Left renal cortex interstitium (tissue), 4 donors: ENCODE measurements at places on chromosomes 5 and 9.

GRCh38 chr9:93598647-93599241 lies 22.4 kb downstream of the PHF2 start:
- DNase-seq, result no peak

DNA sequence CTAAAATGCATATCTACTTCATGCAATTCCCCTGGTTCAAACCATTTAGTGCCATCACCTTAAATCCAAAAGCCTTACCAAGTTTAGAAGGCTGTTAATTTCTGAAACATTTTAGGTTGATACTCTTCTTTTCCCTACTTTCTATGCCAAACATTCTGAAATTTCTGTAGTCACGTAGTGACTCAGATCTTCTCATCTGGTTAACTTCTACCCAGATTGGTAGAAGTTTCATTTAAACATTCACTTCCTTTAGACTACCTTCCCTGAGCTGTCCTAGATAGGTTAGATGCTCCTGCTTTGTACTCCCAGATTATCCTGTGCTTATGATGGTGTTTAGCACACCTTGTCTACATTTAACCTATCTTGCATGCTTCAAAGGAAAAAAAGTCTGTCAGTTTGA lies 9.9 kb downstream of the RAD50 start:
- DNase-seq, result no peak

GRCh38 chr9:104374711-104375110 lies 129.4 kb upstream of the OR13F1 start:
- DNase-seq, result no peak

DNA sequence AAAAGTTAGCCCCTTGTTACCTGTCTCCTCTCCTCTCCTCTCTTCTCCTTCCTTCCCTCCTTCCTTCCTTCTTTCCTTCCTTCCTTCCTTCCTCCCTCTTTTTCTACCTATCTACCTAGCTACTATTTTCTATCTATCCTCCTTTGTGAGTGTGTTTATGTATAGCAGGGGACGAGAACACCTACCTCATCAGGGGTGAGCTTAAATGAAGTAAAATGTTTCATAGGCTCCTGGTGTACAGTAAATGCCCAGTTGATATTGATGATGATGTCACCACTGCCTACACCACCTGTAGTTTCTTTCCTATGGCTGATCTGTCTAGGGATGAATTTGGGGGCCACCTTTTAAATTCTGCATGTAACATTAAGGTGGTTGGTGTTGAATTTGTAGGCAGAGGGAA lies 4.3 kb downstream of the SPIN1 start:
- no peak for DNase-seq

- no peak for DNase-seq
These were observed 43.0 kb upstream of the DPYSL3 start for GRCh38 chr5:147552897-147553296.

- DNase-seq, result no peak
These were observed 58.5 kb downstream of the MLANA start for GRCh38 chr9:5949103-5949699.

DNA sequence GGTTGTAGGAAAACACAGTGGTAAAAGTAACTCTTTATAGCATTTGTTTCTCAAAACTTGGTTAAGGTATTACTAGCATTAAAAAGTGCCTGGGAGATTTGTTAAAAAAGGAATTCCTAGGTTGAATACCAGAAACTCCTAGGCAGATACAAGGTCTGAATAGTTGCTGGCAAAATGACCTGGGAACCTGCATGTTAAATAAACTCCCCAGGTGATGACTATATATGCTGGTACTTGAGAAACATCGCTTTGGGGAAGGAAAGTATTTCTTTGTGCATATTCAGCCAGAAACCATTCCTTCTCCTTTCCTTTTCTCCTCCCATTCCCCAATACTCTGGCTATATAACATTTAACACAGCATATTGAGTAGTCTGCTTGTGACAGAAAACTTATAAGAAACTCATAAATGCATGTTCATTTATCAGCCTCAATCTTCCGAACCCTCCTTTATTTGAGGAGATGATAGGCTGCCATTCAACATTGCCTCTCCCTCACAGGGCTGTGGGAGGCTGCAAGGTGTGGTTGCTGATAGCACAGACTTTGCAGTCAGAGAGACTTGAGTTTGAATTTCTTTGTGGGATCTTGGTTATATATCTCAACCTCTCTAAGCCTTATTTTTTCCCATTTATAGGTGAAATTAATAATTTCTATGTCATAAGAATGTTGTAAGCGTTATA lies 28.7 kb downstream of the PCSK1 start:
- no peak for DNase-seq

- DNase-seq, result no peak
These were observed 237.5 kb downstream of the TRIM32 start for GRCh38 chr9:116924462-116925110.

GRCh38 chr5:7869474-7870136 lies 657 bp downstream of the MTRR start:
- DNase-seq, result no peak

GRCh38 chr5:143569213-143569701 lies 165.8 kb upstream of the NR3C1 start:
- no peak for DNase-seq

DNA sequence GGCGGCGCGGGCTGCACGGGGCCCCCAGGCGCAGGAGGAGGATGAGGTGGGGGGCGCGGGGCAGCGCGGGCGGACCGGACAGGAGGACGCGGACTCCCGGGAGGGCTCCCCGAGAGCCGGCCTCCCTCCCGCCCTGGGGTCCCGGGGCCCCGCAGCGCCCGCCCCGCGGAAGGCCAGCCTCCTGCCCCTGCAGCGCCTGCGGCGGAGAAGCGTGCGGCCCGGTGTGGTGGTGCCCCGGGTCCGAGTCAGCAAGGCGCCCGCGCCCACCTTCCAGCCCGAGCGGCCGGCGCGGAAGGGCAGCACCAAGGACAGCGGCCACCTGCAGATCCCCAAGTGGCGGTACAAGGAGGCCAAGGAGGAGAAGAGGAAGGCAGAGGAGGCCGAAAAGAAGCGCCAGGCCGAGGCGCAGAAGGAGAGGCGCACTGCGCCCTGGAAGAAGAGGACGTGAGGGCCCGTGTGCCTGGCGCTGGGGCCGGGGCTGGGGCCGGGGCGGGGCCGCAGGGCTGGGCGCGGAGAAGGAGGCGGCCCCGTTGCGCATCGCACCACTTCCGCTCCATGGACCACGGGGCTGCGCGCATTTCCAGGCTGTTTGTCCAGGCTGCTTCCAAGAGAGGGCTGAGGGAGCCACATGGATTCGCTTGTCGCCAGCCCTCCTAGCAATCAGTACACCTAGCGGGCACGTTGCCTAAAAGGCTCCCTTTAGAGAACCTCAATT lies 86.0 kb downstream of the ANKRD33B start:
- DNase-seq, result peak; percentile 29

DNA sequence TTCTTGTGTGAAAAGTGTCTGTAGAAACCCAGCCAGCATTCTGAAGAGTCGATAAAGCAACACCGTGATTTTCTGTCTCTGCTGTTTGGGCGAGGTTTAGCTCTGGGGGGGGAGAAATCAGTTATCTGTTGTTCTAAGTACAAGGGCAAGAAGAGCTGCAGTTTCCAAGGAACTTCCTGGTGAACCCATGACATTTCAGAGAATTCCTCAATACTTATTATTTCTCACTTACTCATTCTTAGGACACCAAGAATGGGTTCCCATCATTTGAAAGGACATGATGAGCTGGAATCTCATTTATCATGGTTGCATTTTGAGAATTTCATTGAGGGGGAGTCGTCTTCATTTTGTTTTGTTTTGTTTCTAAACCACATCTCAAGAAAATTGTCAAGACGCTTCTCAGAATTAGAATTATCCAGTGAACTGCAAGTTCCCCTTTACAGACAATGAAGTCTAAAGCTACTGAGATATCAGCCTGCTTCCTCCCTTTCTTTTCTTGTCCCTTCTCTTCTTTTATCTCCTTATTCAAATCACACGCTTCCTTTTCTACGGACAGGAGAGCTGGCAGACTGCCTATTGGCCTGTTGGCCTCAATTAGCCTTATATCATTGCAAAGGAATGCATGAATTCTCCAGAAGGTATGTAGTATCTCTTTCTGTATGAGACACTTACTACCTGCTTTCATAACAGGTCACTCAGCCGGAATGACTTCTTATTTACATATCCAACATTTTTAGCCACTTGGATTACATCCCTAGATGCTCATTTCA lies 53.7 kb downstream of the ZNF462 start:
- DNase-seq, result no peak

DNA sequence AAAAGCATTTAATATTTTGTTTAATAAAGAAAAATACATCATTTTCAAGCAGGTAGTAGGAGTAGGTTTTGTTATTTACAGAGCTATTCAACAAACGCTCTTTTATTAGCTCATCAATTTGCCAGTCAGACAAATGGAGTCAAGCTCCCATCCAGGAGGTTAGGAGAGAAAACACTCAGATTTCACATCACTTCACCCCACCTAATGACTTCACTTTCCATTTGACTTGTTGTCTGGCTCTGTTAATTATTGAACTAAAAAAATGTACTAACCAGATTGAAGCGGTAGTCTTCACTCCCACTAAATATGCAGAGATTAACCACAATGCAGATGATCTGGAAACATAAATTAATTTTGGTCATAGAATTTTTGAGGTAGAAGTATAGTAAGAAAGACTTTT lies 193.6 kb upstream of the VCAN start:
- no peak for DNase-seq

DNA sequence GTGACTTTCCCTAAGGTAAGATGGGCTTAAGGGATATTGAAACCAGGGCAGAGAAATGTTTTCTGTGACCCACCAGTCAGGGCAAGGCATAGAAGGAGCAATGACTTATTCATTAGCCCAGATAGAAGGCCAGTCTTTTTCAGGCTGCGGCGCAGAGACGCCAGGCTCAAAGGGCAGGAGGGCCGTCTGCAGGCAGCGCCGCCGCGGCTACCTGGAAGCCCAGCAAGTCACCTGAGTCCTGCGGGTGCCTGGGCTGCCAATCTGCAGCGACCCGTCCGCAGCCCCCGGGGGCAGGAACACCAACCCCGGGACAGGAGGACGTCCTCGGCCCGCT lies 322 bp upstream of the SH3GL2 start:
- DNase-seq, result no peak
